ENCODE measurements at places on chromosomes 5 and 9.

DNA sequence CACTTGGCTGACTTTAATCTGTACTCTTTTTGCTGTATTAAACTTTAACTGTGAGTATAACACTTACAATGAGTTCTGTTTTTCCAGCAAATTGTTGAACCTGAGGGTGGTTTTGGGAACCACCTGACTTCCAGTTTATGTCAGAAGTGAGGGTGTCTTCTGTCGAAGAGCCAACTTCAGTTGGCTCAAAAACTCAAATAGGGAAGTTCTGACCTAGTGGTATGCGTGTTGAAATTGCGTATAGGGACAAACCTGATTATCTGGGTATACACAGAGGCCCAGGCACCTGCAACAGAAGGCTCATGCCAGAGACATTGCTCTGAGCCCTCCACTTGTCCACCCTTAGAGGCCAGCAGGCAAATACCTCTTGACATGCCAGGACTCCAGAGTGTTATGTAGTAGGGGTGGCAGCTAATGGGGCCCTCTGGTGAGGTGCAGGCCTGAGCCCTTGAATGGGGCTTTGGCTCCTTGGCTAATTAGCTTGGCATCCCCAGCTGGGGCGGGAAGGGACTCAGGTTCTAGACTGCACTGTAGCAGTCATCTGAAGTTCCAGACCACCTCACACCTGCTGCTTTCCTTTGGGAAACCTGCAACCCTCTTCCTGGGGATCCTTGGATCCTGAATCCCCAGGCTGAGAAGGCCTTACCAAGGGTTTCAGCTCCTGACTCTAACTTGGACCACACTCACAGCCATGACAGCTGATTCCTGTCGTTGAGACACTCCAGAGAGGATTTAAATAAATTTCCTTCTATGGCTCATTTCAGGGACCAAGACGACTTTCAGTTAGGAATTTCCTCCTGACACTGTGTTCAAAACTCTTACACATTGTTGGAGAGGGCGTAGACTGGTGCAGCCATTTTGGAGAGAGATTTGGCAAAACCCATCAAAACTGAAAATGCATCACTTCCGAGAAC is 189.6 kb downstream of the HSPA4 start:
- DNase-seq: no peak

- no peak for DNase-seq
Observed at GRCh38 chr9:124322618-124323432, 65.1 kb downstream of the NEK6 start.

DNA sequence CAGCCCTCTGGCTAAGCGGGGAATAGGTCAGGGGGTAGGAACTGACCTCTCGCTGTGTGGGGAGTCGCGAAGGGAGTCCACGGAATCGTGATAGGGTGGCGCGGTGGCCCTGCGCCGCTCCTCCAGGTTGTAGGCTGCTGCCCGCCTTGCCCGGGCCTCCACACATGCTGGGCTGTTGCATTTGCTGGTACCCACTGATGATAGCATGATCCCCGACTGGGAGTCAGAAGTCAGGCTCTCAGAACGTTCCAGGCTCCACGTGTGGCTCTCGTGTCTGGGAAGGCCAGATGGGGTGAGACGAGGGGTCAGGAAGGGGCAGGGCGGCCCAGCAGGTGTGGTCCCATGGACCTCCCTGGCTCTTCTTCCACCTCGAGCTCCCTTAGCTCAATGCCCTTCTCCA is 56.0 kb downstream of the PSD2 start:
- DNase-seq: no peak

DNA sequence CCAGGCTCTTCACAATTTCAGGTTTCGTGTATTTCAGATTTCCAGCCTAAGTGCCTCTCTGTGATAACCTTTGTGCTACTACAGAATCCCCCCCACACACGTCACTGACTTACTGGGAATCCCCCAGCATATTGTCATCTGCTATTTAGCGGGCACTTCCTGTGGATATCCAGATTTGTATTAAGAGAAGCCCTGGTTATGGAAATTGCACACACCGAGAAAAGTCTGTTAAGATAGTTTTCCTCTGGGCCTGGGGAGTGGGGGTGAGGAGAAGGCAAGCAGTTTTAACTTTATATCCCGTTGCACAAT is 269.9 kb downstream of the MED10 start:
- DNase-seq: no peak

GRCh38 chr9:35729700-35730485 is 2.1 kb downstream of the TLN1 start:
- peak; percentile 5 for DNase-seq

DNA sequence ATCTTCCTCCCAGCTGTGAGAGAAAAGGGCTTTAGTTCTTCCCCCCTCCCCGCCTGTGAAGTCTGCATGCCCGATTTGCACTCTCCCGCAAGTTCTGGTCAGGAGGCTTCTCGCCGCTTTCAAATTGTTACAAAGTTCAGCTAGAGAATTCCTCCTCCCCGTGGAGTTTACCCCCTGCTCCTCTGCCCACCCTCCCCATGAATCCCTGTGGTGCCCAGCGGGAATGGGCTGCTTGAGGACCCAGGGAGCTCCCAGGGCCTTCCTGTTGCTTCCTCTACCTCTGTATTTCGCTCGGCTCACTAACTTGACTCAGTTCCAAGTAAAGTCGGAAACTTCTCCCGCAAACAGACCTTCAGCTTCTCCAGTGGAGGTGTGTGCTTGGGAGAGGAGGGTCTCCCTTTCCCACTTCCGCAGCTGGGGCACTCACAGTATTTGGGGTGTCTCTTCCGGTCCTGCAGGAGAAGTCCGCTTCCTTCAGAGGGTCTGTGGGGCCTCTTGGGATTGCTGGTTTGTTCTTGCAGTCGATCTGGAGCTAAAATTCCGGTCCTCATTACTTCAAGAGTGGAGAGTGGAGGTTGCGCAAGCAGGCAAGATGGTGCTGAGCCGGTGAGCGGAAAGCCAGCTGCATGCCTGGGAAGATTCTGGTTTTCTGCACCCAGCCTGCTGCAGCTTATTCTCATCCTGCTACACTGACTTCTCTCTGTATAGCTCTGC is 97.8 kb downstream of the ADAMTS12 start:
- DNase-seq: no peak

DNA sequence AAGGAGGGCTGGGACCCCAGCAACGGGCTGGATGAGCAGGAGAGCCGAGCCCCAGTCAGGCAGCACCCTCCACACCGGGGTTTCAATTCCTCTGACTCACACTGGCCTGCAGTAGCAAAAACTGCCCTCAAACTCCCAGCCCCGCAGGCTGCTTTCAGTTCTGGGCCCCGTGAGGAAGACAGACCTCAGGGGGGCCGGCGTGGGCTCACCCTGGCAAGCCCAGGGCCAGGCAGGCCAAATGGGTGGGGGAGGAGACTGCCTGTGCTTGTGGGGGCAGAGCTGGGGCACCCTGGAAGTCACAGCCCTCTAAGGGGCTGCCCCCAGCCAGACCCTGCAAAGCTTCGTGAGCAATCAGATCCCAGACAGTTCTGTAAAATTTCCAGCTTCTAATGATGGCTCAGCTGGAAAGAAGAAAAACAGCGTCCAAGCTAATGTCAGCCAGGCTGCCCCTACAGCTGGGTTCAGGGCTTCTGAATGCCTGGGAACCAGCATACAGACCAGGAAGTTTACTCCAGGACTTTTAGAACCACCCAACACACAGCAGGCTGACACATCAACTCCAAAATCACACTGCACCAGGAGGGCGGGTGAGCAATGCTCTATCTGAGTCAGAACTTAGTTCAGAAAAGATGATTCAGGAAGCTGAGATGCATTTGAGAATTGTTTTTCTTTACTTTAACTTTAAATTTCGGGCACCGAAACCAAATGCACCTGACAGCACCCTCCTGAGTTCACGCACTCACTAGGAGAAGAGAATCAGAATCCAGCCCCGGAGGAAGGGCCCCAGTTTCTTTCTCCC is 34.7 kb downstream of the LPCAT1 start:
- DNase-seq: no peak

DNA sequence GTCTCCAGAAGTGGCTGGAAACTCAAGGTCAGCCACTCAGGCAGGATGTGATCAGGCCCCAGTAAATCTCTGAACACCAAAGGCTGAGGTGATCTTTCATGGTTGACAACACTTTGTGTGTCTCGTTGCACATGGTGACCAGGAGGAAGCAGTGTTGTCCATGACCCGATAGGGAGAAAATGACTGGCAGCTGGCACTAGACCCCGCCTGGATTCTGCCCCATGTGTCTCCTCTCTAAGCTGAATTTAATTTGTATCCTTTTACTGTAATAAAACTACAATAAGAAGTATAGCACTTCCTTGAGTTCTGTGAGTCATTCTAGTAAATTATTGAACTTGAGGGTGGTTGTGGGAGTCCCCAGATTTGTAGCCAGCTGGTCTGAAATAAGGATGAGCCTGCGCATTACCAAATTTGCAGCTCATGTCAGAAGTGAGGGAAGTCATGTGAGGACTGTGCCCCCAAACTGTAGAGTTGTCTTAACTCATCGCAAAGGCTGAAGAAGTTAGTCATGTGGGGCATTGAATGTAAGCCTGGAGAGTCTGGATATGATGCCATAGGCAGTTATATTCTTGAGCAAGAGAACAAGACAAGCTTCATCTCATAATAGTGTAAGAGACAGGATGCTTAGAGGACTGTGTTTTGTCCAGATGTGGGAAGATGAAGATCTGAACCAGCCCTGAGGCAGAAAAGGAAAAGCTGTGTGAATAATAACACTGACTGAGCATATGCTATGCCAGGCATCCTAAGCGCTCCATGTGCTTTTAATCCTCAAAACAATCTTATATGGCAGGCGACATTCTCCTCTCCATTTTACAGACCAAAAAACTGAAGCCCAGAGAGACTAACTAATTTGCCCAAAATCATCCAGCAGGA is 55.9 kb downstream of the TMEM215 start:
- DNase-seq: no peak

DNA sequence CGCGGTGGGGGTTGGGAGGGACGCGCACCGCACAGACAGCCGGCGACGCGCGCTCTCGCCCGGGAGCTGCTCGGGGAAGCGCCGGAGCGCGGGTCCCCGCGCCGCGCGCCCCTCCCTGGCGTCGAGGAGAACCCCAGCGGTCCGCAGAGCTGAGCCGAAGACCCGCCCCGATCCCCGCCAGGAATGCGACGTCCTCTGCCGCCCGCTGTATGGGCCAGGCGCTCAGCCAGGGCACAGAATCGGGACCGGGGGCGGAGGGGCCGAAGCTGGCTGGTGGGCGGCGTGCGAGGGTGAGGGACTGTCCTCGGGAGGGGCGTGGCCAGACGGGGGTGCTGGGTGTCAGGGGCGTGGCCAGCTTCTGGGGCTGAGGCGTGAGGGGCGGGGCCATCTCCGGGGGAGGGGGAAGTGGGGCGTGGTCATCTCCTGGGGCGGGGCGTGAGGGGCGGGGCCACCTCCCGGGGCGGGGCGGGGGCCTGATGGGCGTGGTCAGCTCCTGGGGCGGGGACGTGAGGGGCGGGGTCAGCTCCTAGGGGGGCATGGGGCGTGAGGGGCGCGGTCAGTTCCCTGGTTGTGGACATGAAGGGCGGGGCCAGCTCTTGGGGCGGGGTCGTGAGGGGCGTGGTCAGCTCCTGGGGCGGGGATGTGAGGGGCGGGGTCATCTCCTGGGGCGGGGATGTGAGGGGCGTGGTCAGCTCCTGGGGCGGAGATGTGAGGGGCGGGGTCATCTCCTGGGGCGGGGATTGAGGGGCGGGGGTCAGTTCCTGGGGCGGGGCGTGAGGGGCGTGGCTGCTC is 965 bp downstream of the PTGDS start:
- DNase-seq: peak; percentile 94

GRCh38 chr9:133673258-133673655 is 37.1 kb downstream of the DBH start:
- DNase-seq: no peak

DNA sequence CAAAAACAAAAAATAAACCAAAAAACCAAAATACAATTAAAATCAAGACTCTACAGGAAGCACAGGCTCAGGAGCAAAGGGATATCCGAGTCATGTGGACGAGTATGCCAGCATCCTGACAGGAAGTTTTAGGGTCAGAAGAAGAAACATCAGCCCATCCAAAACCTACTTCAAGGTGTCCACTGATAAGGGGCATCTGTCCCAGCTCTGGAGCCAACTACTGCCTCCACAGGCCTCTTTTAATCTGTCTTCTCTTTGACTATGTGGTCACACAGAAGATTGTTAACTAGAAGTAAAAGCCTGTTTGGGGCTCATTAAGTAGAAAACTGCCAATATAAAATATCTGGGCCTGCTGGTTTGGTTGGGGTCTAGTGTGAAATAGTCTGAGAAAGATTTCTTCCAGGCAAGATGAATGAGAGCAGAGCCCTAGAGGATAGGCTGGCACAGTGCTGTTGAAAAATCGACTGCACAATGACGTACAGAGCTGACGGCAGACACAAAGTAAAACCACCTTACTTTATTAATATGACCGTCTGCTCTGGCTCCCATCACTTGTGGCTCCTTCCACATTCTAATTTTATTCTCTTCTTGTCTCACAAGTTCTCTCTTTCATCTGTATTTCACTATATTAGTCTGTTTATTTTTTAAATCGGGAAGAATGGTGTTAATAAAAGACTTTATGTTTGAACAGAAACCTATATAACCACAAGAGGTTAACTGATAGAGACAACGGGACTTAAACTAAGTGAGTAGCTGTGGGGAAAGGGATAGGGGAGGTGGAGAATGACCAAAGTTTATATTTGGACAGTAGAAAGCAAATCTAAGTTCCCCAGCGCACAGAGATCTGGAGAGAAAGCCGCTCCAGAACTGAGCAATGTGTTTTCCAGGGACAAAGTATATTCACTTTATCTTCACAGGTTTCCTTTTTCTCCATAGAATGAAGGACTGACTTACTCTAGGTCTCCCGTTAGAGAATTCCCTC is 22.9 kb upstream of the MSH3 start:
- DNase-seq: no peak

- no peak for DNase-seq
Observed at GRCh38 chr9:129081388-129081904, 535 bp downstream of the DOLPP1 start.

DNA sequence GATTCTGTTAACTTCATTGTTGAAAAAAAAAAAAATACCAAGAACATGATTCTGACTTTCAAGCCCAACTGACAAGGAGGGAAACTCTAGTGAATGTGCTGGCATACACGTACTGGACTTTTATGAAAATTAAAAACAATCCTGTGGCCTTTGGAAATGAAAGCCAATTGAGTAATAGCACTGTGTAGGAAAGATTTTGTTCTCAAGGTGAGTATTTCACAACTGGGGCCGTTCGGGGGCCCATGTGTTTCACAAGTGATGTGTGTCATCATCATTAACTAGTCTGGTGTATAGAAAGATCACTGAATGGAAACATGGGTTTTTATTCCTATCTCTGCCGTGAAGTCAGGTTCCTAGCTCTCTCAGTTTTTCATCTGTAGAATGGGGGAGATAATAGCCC is 605.0 kb upstream of the CLINT1 start:
- no peak for DNase-seq

DNA sequence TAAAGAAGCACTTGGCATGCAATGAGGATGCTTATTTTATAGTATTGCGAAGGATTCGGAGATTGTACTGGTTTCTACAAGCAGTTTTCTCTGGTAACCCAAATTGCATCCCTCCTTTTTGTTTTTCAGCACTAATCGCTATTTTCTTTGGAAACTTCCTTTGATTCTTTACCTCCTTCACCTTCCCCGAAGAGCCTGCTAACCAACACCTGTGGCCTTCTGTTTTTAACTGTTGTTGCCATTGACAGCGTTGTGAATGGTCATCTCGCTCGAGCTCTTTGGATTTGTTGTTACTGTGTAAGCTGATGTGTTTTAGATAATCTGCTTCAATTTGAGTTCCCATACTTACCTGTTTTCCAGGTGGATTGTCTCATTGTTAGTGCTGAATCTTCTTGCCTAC is 1.1 kb downstream of the CNOT6 start:
- no peak for DNase-seq

All from hypothalamus (tissue), 51 donors.